Activated CD4-positive, alpha-beta T cell treated with anti-CD3 and anti-CD28 coated beads, Interleukin-2, amount 10 ng/mL, durations not matched to agents 7 days and 5 days (primary cell): ENCODE measurements at places on chromosomes 12 and 14.

- DNase-seq: no peak
Observed at GRCh38 chr14:57009585-57010515, 199.6 kb upstream of the OTX2 start.

- DNase-seq: no peak
Observed at GRCh38 chr14:95526483-95527386, 8.1 kb upstream of the GLRX5 start.

- no peak for DNase-seq
Observed at GRCh38 chr12:28033538-28033915, 61.0 kb upstream of the PTHLH start.

GRCh38 chr12:106130474-106131113, 8.2 kb downstream of the NUAK1 start:
- DNase-seq: no peak

GRCh38 chr12:109301643-109302168, 7.4 kb downstream of the FOXN4 start:
- DNase-seq: no peak

DNA sequence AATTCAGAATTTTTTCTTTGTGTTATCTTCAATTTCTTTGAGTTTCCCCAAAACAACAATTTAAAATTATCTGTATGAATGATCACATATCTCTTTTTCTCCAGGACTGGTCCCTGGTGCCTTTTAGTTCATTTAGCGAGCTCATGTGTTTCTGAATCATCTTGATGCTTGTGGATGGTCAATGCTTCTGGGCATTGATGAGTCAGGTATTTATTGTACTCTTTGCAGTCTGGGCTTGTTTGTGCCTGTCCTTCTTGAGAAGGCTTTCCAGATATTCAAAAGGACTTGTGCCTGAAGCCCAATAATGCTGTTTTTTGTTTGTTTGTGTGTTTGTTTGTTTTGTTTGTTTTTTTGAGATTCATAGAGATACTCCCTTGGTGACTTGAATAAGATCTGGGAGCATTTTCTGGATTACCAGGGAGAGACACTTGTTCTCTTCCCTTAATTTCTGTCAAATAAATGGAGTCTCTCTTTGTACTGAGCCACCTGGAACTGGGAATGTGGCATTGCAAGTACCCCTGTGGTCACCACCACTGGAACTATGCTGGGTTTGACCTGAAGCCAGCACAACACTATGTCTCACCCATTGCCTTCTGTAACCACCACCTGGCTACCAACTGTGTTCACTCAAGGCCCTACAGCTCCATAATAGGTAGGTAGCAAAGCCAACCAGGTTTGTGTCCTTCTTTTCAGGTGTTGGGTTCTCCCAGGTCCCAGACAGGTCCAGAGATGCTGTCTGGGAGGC, 56.3 kb downstream of the SLC6A15 start:
- DNase-seq: no peak

- no peak for DNase-seq
Observed at GRCh38 chr12:24023081-24023480, 73.6 kb upstream of the SOX5 start.

DNA sequence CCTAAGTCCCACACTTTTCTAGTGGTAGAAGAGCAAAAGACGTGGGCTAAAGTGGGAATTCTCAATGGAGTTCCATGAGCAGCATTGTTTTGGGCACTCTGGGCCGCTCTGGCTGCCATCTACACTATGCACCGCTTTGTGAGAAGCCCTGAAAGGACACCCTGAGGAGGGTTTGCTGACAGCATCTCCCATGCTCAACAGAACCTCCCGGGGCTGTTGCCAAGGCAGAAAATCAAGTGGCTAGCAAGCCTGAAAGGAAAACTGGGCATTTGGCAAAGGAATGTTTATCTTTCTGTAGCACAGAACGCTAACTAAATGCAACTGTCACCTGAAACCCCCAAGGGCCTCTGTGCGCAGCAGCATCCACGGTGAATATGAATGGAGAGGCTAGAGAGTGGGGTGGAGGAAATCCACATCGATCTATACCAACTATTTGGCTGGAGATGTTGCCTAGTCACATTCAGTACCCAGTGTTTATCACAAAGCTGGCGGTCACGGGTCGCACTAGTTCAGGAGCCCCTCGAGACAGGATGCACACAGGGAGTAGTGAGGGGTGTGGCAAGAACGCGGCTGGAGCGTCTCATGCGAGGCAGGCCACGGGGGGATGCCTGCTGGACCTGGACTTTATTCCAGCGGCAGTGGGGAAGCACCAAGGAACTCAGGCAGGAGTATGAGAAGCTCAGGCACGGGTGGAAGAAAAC, 14.2 kb downstream of the APPL2 start:
- DNase-seq: no peak
